ENCODE measurements at places on chromosomes 7 and 10. TPM values are rescaled to one million over a fixed set of nuclear protein-coding genes. Genes with fewer than 3 reads are reported as not detected.

- no peaks in the 10 kb centered on the region for H3K36me3 ChIP-seq
- no peaks in the 10 kb centered on the region for H3K4me1 ChIP-seq
Observed at GRCh38 chr7:4043988-4044387, 638.1 kb upstream of the FOXK1 start.

GRCh38 chr7:108329514-108329913 lies 126.7 kb downstream of the NRCAM start:
- DNase-seq = no peak
- H3K4me1 ChIP-seq = no peaks in the 10 kb centered on the region
- H3K4me3 ChIP-seq = no peak overlapping the region
- no peaks in the 10 kb centered on the region for H3K27me3 ChIP-seq
- no peak overlapping the region for H3K27ac ChIP-seq

- H3K4me1 ChIP-seq = peaks cover 100% of the 10 kb centered on the region
- no peak overlapping the region for H3K4me3 ChIP-seq
- no peaks in the 10 kb centered on the region for H3K27me3 ChIP-seq
- H3K27ac ChIP-seq = peak overlapping the region; percentile 88
Observed at GRCh38 chr10:79147796-79148451, 79.2 kb downstream of the ZMIZ1 start.

DNA sequence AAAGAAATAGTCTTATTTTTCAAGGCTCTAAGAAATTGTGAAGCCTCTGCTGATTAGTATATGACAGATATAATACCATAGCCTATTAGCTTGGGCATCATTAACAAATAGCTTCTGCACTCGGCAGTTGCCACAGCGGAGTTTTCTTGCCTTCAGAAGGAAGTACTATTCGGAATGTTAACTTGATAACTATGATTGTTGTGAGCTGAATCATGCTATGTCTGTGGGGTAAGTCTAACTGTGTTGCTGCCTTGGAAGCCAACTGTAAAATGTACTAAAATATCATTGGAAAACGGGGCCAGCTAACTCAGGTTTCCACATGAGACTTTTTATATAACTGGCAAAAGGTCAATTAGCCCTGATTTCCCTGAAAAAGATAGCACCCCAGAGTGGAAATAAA lies 93.2 kb downstream of the TWIST1 start:
- H3K27ac ChIP-seq = no peak overlapping the region
- no peaks in the 10 kb centered on the region for H3K36me3 ChIP-seq
- no peaks in the 10 kb centered on the region for H3K27me3 ChIP-seq
- H3K4me3 ChIP-seq = no peak overlapping the region
- DNase-seq = no peak

DNA sequence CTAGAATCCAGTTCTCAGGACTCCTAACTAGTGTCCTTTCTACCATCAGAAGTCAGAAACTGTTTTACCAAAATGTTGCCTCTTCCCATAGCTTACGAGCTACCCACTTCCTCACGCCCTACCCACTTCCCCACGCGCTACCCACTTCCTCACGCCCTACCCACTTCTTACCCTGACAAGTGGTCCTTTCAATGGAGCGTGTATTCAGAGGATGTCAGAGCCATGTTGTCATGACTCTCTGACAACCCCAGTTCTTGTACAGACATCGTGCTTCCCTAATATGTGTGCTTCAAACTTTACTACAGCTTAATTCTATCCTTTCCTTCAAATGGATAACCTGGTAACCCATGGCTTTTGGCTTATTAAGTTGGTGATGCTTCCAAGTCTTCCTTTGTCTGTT lies 84.8 kb upstream of the PHF14 start:
- DNase-seq = no peak
- no peaks in the 10 kb centered on the region for H3K4me1 ChIP-seq
- H3K36me3 ChIP-seq = no peaks in the 10 kb centered on the region
- no peak overlapping the region for H3K4me3 ChIP-seq
- H3K27me3 ChIP-seq = no peaks in the 10 kb centered on the region
- H3K27ac ChIP-seq = no peak overlapping the region

LRRC17 gene
- total RNA-seq = 2.9 TPM

DNA sequence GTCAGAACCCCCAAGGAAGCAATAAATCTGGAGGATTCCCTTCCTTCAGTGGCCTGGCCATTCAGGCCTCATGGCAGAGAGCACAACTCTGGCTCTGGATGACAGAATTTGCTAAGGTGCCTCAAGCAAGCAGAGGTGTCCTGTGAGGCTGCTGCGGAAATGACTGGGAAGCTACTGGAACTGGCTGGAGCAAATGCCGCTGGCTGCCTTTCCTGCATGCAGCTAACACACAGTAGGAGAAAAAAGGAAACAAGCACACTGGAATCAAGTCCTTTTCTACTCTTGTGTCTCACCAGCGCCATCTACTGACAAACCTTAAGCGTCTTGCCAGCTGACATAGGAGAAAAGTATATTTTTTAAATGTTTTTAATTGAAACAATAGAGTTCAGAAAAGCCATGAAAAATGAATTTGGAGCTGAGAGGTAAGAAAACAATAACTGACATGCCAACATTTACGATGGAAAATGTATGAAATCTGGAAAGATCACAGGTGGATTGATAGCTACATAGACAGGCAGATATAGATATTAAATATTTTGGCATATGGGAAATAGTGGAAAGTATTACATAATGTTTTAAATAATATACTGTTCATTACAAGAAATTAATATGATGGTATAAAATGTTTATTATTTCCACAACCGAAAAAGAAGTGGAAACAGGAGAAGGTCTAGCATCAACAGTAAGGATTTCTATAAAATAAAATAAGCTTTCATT lies 951.6 kb downstream of the ANKRD7 start:
- DNase-seq = no peak
- no peak overlapping the region for H3K4me3 ChIP-seq
- H3K36me3 ChIP-seq = no peaks in the 10 kb centered on the region
- H3K27ac ChIP-seq = no peak overlapping the region
- H3K4me1 ChIP-seq = no peaks in the 10 kb centered on the region

DNA sequence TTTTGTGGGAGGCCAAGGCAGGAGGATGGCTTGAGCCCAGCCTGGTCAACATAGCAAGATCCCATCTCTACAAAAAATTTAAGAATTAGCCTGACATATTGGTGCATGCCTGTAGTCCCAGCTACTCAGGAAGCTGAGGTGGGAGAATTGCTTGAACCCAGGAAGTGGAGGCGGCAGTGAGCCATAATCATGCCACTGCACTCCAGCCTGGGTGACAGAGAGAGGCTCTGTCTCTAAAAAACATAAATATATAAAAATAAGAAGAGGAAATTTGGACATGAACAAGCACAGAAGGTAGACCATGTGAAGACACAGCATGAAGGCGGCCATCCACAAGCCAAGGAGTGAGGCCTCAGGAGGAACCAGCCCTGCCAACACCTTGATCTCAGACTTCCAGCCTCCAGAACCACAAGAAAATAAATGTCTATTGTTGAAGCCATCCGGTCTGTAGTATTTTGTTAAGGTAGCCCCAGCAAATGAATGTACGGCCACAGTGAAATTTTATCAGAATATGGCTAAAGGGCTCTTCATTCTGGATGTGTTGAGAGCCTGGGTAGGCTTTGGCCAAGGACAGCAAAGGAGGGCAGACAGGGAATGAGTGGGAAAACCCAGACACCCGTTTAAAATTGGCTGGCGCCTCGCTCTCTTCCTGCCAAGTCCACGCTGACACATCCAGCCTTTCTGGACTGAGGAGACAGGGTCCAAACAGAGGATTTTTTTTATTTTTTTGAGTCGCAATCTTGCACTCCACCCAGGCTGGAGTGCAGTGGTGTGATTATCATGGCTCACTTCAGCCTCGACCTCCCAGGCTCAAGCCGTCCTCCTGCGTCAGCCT lies 12.9 kb upstream of the GRID2IP start:
- no peak for DNase-seq
- H3K27ac ChIP-seq = no peak overlapping the region

GRCh38 chr10:79984851-79985250 lies 35.9 kb upstream of the SFTPD start:
- no peak overlapping the region for H3K4me3 ChIP-seq
- no peak overlapping the region for H3K27ac ChIP-seq
- DNase-seq = no peak
- H3K4me1 ChIP-seq = peaks cover 6% of the 10 kb centered on the region
- H3K27me3 ChIP-seq = no peaks in the 10 kb centered on the region

CELF2 gene
- 54.3 TPM for total RNA-seq

GRCh38 chr7:143013893-143014292 lies 13.0 kb downstream of the OR9A2 start:
- peaks cover 26% of the 10 kb centered on the region for H3K4me1 ChIP-seq
- no peaks in the 10 kb centered on the region for H3K36me3 ChIP-seq
- H3K4me3 ChIP-seq = no peak overlapping the region

LIPF gene
- total RNA-seq = not detected

PLEKHS1 gene
- not detected for total RNA-seq

GHRHR gene
- not detected for total RNA-seq

DNA sequence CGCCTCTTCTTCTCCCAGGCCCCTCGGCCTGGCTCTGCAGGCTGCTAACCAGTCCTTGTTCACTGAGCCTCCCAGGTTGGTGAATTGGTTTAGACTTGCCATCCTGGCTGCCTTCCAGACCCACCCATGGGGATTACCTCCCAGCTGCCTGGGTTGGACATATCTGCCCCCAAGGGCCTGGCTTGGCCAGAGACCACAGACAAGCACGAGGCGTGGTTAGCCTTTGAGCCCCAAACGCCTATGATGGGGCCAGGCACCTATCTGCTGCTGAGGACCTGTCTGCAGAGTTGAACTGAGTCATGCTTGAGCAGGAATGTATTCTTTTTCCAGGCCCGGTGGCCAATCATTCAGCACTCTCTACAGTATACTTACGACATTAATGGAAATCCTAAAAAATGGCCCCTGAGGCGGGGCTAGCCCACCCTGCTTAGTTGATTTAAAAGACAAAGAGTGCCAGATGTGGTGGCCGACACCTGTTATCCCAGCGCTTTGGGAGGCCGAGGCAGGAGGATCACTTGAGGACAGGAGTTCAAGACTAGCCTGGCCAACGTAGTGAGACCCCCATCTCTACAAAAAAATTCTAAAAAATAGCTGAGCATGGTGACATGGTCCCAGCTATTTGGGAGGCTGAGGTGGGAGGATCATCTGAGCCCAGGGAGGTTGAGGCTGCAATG lies 361.5 kb downstream of the FRMD4A start:
- no peaks in the 10 kb centered on the region for H3K4me1 ChIP-seq
- no peaks in the 10 kb centered on the region for H3K27me3 ChIP-seq
- no peak overlapping the region for H3K27ac ChIP-seq
- no peak overlapping the region for H3K4me3 ChIP-seq
- no peak for DNase-seq

DNA sequence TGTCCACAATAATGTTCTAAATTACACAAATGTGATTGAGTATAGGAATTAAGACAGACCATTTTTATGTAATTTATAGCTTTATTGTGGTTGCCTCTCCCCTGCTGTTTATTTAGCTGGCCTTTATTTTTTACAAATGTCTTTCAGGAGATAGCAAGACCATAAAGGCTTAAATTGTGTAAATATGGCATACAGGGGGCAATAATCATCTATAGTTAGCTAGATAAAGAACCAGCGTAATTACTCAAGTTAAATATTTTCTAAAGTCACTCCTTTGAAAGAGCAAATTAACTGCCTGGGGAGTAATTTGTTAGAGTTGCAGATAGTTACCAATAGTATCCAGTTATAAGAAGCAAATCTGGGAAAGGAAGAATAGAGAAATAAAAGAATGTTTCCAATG lies at the start of gene MALRD1:
Gene MALRD1, plus strand, starts transcription at position 313 of the 400 bp plus-strand sequence. CDS start 138 bp downstream, outside the sequence.
- H3K4me1 ChIP-seq = no peaks in the 10 kb centered on the region
- H3K27me3 ChIP-seq = no peaks in the 10 kb centered on the region
- H3K36me3 ChIP-seq = no peaks in the 10 kb centered on the region
- H3K27ac ChIP-seq = no peak within 1 kb of the TSS
